CD4-positive, alpha-beta T cell (primary cell): ENCODE measurements at places on chromosomes 2 and 18. TPM values are rescaled to one million over a fixed set of nuclear protein-coding genes. Genes with fewer than 3 reads are reported as not detected.
A peak's percentile ranks its signal among the peaks of the same experiment; 100 is the strongest.

Gene CNTNAP5
- not detected for total RNA-seq

Gene CCDC85A
- not detected for total RNA-seq

Gene PLEKHM3
- total RNA-seq, result 11.6 TPM

Gene CCDC74B
- total RNA-seq, result 0.38 TPM

Gene BCL11A
- 2.3 TPM for total RNA-seq

Gene GREB1
- total RNA-seq, result 0.31 TPM

- DNase-seq, result no peak
- no peak overlapping the region for H3K27ac ChIP-seq
- no peak overlapping the region for H3K4me3 ChIP-seq
- H3K36me3 ChIP-seq, result no peaks in the 10 kb centered on the region
These were observed 615.6 kb upstream of the SOX11 start for GRCh38 chr2:5076599-5076998.

DNA sequence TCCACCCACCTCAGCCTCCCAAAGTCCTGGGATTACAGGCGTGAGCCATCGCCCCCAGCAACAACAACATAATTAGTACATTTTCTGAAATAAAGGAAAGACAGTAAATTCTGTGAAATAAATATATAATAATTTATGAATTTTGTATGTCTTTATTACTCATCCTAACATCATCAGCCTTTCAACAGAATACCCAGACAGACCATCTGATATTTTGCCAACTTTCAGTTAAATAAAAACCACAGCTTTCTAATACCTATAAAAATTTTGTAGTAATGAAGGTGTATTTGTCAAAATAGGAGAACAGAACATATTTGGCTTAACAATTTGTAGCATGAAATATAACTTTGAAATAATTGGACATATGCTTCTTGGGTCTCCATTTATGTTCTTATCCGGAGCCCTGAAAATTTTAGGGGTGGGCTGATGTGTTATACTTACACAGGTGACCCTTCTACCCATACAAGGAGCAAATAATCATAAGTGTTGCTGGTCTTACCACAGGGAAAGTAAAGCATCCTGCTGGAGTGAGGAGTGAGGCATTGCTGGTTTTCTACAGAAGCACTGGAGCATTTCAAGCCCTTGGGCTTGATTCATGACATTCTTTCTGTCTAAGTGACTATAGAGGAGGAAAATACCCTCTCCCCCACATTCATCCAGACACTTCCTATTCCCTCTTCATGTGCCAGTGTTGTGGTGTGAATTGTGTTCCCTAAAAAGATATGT, 99.3 kb downstream of the SPOPL start:
- H3K27me3 ChIP-seq, result no peaks in the 10 kb centered on the region
- H3K36me3 ChIP-seq, result no peaks in the 10 kb centered on the region
- DNase-seq, result no peak
- no peaks in the 10 kb centered on the region for H3K4me1 ChIP-seq
- H3K27ac ChIP-seq, result no peak overlapping the region
- no peak overlapping the region for H3K4me3 ChIP-seq

DNA sequence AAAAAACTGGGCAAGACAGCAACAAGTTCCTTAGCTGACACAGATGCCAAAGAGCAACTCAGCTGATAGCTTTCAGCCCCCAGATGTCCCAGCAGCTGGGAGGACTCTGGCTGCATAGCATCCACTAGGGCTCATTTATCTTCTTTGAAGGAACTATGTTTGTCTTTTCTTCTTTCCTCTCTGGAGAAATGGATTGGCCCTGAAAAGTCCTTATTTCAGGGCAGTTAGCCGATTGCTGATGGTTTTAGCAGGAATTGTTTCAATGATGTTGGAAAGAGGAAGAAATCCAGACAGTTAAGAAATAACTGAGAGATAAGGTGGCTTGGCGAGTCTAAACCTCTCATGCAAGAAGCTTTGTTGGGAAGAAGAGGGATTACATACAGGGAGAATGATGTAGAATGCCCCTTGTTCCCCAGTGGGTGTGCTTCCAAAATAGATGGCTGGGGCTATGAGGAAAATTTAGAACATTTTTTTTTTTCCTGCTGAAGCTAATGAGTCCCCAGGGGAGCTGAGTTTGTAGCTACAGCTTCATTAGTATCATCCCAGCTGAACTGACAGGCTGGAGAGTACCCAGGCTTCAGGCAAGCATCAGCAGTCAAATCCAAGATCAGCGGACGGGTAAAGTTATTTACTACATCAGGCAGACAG, 33.6 kb upstream of the SERPINE2 start:
- H3K4me3 ChIP-seq, result no peak overlapping the region
- no peaks in the 10 kb centered on the region for H3K4me1 ChIP-seq
- peaks cover 4% of the 10 kb centered on the region for H3K27me3 ChIP-seq
- no peak overlapping the region for H3K27ac ChIP-seq
- H3K36me3 ChIP-seq, result no peaks in the 10 kb centered on the region

GRCh38 chr2:38981670-38982357, 92.1 kb downstream of the ARHGEF33 start:
- H3K27me3 ChIP-seq, result no peaks in the 10 kb centered on the region
- H3K36me3 ChIP-seq, result peaks cover 18% of the 10 kb centered on the region
- no peak overlapping the region for H3K27ac ChIP-seq

DNA sequence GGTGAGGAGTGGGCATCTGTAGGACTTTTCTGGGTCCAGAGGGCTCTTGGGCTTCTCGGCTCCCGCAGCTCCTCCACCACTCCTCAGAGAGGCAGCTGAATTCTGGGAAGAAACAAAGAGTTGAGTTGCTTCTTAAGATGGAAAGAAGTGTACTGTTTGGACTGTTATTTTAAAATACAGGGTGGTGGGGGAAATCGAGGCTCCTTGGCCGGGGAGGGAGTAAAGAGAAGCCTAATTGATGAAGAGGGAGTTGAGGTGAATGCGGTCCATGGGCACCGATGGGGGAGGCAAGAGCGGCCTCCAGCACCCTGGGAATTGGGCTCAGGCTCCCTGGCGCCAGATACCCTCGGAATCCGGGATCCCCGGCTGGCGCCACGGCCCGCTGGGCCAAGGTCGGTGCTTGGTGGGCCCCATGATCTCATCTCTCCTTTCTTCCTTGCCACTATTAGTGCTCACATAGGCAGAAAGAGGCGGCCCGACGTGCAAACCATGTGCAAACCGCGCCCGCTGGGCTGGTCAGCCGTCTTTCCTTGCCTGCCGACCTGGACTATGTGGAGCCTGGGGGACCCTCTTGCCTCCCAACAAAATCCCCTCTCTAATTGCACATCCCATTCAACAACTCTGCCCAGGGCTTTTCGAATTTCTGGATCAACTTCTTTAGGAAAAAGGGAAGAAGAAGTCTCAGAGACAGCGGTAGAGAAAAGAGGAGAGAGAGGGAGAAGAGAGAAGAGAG, 604 bp upstream of the SIX3 start:
- no peak for DNase-seq
- peak overlapping the region; percentile 41 for H3K4me3 ChIP-seq
- H3K27me3 ChIP-seq, result peaks cover 84% of the 10 kb centered on the region
- peaks cover 43% of the 10 kb centered on the region for H3K4me1 ChIP-seq

DNA sequence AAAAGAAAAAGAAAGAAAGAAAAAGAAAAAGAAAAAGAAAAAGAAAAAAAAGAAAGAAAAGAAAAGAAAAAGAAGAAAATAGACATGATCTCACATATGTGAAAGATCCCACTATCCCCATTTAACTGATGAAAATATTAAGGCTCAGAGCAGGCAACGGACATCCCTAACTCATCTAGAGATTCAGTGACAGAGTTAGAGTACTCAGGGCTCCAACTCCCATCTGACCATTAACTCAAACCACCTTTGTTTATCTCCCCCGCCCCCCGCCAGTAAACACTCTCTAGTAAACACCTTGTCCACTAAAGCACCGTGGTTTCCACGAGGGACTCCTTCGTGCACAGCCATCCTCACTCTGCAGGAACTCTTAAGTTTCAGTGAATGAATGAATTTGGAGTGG, 142.9 kb downstream of the TGIF1 start:
- H3K4me3 ChIP-seq, result no peak overlapping the region
- no peaks in the 10 kb centered on the region for H3K27me3 ChIP-seq
- H3K27ac ChIP-seq, result peak overlapping the region; percentile 98
- no peak for DNase-seq

DNA sequence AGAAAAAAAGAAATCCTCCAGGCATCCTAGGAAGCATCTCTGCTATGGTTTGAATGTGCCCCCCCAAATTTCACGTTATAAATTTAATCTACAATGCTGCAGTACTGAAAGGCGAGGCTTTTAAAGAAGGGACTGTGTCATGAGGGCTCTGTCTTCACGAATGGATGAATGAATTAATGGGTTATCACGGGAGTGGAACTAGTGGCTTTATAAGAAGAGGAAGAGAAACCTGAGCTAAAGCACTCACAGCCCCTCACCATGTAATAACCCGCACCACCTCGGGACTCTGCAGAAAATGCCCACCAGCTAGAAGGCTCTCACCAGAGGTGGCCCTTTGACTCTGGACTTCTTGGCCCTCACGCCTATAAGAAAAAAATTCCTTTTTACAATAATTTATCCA, 27.6 kb downstream of the RNU4ATAC start:
- H3K4me1 ChIP-seq, result peaks cover 3% of the 10 kb centered on the region
- no peaks in the 10 kb centered on the region for H3K36me3 ChIP-seq
- DNase-seq, result no peak
- no peak overlapping the region for H3K27ac ChIP-seq
- H3K27me3 ChIP-seq, result no peaks in the 10 kb centered on the region

GRCh38 chr2:86068136-86068588, 37.5 kb downstream of the POLR1A start:
- H3K27ac ChIP-seq, result no peak overlapping the region
- DNase-seq, result peak; percentile 36
- peaks cover 17% of the 10 kb centered on the region for H3K4me1 ChIP-seq
- H3K4me3 ChIP-seq, result no peak overlapping the region

- no peak overlapping the region for H3K27ac ChIP-seq
- no peak overlapping the region for H3K4me3 ChIP-seq
- no peaks in the 10 kb centered on the region for H3K4me1 ChIP-seq
- H3K27me3 ChIP-seq, result no peaks in the 10 kb centered on the region
These were observed 150.7 kb upstream of the SPRED2 start for GRCh38 chr2:65583061-65583460.

DNA sequence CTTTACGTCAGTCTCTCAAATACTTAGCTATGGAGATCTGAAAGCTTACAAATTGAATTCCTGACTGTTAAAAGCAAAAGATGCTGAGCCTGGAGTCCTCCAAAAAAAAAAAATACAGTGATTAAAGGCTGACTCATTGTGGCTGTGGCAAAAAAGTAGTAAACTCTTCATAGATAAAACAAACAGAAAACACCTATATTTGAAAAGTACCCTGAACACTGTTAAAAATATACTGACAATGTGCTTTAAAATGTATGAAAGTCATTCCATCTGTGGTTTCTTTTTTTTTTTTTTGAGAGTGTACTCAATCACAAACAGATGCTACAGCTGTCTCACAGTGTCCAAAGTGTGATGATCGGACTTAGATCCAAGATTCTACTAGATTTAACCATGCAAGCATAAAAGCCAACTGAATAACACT, 267.6 kb upstream of the CYP26B1 start:
- no peak overlapping the region for H3K27ac ChIP-seq
- no peaks in the 10 kb centered on the region for H3K27me3 ChIP-seq
- H3K36me3 ChIP-seq, result no peaks in the 10 kb centered on the region
- no peaks in the 10 kb centered on the region for H3K4me1 ChIP-seq

- no peaks in the 10 kb centered on the region for H3K27me3 ChIP-seq
- no peak overlapping the region for H3K4me3 ChIP-seq
These were observed 69.1 kb upstream of the AFF3 start for GRCh38 chr2:100211521-100211920.

DNA sequence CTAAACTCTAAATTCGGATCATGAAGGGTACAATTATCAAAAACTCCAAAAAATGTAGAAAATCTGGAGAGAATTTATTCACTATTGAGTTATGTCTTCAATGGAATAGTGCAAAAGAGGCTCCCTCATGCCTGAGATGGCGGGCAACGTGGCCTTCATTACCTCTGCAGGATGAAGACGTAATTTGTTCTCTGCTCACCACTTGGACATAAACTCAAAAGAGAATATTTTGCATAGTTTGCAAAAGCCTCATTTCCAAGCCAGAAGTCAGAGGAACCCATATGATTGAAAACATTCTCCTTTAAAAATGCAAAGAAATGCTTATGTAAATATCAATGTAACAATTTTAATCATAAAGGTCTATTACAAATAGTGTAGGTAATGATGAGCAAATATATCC, 58.7 kb downstream of the SLC25A12 start:
- H3K36me3 ChIP-seq, result peaks cover 60% of the 10 kb centered on the region
- H3K27ac ChIP-seq, result no peak overlapping the region
- H3K4me3 ChIP-seq, result no peak overlapping the region
- H3K4me1 ChIP-seq, result no peaks in the 10 kb centered on the region
- no peak for DNase-seq

GRCh38 chr2:238130696-238131628, 7.5 kb upstream of the KLHL30 start:
- DNase-seq, result no peak
- no peaks in the 10 kb centered on the region for H3K4me1 ChIP-seq
- H3K27ac ChIP-seq, result no peak overlapping the region
- no peaks in the 10 kb centered on the region for H3K36me3 ChIP-seq
- H3K27me3 ChIP-seq, result no peaks in the 10 kb centered on the region

DNA sequence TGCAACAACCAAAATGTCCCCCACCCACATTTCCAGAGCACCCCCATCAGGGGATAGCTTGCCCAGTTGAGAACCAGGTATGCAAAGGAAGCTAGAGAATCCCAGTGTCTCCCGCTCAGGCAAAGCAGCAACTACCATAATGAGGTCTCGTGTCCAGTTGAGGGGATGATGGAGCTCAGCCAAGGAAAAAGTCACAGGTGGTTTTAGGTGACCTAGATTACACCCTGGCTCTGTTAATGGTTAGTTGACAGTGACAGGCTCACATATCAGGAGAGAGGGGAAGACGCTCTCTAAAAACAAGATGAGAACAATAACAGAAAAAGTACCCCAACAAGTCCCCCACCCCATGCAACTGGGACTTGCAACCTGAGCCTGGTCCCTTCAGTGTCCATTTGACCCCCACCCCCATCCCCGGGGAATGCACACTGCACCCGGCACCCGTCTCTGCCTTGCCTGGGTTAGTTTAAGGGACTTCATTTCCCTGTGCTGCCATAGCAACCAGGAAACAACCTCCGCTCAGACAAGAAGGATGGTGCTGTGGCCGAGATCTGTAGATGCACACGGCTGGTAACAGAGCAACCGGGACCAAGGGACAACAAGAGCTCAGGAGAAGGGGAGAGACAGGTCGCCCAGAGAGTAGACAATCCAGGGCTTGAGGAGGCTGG, at the start of gene KIAA2012:
KIAA2012 (plus strand) TSS at position 519 of the 665 bp plus-strand sequence. CDS start 373 bp downstream, outside the sequence.
- no peak within 1 kb of the TSS for H3K27ac ChIP-seq
- H3K4me1 ChIP-seq, result no peaks in the 10 kb centered on the region
- no peak for DNase-seq
- H3K36me3 ChIP-seq, result no peaks in the 10 kb centered on the region
